HS-27A (cell line): ENCODE measurements at places on chromosomes 3 and 15.
A peak's percentile ranks its signal among the peaks of the same experiment; 100 is the strongest.

DNA sequence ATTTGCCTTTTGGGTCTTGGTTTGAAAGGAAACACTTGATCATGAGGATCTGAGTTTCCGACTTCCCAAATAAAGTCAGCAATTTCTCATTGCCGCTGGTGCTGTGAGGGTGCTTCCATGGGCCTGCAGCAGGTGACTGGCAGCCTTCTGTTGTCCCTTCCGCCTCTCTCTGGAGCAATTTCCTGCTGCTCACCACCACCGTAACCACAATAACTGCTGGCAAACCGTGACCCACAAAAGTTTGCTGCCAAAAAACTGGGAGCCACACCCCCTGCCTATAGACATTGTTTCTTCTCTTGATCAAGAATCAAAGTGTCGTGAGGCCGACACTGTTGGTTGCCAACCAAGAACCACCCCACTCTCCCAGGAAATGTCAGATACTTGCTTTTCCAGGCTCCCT, 164.0 kb downstream of the NR2F2 start:
- DNase-seq, result no peak

- no peak for DNase-seq
These were observed 27.6 kb upstream of the CNBP start for GRCh38 chr3:129211345-129211744.

GRCh38 chr3:195806916-195807231, 4.9 kb downstream of the MUC4 start:
- DNase-seq, result no peak

- no peak for DNase-seq
These were observed 85.1 kb upstream of the TSEN2 start for GRCh38 chr3:12399226-12399625.

GRCh38 chr3:55631766-55632331, 144.7 kb upstream of the WNT5A start:
- no peak for DNase-seq

GRCh38 chr3:189301479-189301878, 129.7 kb downstream of the TPRG1 start:
- DNase-seq, result no peak

DNA sequence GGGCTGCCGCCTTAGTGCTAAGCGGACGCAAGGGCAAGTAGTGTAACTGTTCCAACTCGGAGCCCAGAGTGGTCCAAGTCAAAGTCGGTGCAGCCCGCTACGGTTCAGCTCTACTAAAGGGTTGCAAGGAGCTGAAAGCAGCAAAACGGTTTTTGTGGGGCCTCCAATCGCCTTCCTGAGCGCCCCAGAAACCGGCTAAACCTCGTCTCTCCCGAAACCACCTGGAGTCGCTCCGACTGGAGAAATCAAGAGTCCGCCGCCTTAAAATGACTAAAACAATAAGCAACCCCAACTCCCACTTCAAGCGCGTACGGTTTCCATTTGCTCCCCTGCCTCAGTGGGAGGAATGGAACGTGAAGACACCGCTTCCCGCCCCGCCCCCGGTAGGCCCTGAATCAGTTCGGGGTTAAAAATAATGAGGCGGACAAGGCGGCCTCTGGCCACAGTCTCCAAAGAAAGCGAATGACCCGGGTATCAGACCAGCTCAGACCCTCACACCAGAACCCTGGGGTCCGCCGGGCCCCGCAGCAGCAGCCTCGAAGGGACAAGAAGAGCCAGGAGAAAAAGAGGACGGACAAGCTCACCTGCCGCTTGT, 401 bp downstream of the SEC11A start:
- no peak for DNase-seq

- DNase-seq, result no peak
These were observed 126.2 kb upstream of the PTX3 start for GRCh38 chr3:157310329-157311052.

DNA sequence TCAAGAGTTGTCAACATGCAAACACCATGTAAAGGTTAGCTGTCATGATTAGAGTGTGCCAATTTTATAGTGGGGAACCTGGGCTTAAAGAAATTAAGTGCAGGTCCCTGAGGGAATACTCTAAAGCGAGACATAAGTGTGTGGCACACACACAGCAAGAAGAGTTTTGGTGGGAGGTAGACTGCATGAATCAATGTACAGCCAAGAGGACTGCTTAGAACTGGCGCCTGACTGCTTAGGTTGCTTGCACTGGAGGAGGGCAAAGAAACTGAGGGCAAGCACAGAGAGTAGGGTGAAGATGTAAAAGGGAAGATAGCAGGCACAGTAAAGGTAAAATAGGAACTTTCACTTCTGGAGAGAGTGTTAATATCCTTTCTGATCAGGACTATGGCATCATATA, 184.9 kb downstream of the SOX2 start:
- DNase-seq, result no peak

GRCh38 chr3:43071313-43071893, 34.5 kb downstream of the POMGNT2 start:
- DNase-seq, result no peak

DNA sequence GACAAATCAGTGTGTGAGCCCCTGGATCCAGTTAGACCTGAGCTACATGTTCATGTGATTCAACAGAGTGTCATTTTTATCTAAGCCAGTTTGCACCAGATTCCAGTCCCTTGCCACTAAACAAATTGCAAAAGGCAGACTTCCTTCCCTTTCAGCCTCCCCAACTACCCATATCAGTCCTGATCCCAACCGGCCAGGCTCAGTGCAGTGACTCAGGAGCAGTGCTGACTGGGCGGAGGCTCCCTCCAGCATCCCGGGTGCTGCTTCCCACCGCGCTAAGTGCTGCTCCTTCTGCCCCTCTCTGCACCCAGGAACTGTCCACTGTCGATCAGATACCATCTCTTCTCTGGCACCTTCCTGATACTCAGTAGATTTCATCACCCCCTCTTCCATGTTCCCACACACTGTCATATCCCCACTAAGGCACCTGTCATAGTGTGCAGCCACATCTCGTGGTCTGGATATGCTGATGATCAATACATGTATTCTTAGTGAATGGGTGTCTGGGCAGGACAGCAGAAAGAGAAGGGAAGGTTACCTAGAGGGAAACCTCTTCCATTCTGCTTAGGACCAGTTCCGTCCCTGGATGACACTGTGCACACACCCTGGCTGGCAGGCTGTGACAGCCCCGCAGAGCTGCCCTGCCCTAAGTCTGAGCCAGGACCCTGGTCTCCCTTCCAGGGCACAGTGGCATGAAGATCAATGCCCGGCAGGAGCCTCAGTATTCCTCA, 108.8 kb upstream of the RAD18 start:
- no peak for DNase-seq

DNA sequence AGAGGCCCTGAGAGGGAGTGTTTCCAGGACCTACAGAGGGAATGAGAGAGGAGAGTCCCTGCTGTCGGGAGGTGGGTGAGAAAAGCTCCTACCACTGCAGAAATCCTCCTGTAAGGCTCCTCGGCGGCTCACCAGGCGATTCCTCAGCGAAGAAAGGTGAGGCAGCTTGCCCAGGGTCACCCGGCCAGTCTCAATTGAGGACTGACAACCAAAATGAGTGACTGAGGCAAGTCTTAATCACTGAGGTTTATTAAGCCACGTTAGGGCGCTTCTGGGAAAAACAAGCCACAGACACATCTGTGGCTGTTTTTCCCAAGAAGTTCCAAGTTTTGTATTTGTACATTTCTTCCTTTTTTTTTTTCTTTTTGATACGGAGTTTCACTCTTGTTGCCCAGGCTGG, 48.5 kb downstream of the ZDHHC19 start:
- DNase-seq, result no peak

DNA sequence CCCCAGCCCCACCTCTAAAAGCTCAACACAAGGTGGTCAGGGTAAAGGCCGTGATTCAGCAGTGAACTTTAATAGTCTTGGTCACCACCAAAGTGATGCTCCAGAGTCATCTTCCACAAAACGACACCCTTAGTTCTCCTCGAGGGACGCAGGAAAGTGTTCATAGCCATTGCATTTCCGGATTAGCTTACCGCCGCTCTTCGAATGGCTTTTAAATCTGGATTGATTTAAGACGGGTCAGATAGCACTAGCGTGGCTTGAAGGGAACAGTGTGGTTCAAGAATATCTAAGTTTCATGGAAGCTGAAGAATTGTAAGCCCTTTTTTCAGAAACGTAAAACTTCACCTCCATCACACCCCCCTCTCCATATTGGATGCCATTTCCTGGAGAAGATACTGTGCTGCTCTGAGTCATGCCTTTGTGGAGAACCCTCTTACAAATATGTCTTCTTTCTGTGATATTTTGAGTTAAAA, 829 bp downstream of the RNF7 start:
- DNase-seq, result peak; percentile 15

DNA sequence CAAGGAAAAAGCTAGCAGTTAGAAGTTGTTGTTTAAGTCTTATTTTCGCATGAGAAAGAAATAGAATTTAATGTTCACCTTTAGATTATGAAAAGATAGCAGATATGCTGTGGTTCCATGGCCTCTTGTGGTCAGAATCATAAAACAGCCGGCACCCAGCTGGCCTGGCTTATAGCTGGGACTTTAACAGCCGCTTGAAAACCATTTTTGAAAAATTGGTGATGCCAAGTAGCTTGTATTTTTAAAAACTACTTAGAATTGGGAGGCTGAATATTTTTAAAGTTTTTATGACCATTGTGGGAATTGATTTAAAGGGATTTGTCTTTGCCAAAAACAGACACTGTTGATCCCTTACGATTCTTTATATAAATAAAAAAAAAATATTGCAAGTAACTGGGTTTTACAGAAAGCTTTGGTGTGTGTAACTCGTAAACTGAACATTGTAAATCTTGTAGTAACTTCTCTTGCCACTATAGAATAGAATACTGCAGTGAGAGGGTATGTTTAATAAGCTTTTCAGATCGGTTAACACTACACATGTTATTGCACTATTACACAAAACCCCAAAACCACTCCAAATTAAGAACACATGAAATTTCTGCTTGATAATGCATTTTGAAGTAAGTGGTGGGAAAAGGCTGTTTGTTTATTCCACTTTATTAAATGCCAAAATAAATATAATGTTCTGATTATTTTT, 6.6 kb downstream of the ARRDC4 start:
- no peak for DNase-seq

DNA sequence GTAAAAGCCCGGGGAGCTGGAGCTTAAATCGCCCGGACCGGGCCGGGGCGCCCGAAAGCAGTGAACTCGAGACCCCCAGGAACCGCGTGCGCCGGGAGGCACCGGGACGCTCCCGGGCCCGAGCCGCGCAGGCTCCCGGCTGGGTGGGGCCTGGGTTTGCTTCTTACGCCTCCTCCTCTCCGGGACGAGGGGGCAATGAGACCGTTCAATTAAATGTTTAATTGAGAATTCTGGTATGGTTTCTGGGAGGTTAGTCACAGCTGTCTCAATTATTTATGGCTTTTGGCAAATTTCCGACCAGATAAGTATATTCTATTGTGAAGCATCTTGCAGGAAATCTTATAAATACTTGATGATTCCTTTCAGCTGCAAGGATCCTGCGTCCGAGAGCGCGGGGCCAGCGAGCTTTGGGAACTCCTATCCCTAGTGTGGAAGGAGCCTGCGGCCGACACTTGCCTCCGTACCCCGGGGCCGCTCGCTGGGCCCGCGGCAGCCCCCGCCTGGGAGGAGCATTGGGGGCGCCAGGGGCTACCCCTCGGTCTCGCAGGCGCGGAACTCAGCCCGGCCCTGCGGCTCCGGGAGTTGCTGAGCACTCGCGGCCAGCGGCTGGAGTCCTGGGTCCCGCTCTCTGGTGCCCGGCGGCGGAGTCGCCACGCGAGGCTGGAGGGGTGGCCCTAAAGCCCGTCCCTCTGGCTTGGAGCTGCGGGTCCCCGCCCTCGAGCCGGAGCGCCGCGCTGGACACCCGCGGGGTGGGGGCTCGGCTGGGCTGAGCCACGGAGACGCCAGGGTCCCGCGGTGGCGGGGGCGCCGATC, 10.3 kb downstream of the ISL2 start:
- no peak for DNase-seq

- no peak for DNase-seq
These were observed 486.1 kb upstream of the GOLIM4 start for GRCh38 chr3:168581771-168582225.

DNA sequence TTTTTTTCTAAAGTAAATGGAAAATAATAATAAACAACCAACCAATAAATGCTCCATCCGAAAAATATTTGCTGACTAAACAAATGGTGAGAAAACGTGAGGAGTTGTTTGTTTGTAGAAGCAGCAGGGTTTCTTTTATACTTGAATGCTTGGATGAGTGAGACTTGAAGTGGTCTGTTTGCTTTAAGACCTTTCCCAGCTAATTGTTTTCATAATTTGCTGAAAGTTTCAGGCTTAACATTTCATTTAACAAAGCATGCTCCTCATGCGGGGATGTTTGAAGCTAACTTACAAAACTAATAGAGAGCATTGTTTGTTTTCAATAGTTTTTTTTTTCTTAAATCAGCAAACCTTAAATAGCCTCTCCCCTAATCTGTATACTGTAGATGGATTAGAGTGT, 484.6 kb downstream of the ROBO2 start:
- no peak for DNase-seq

- no peak for DNase-seq
These were observed 54.4 kb downstream of the ROPN1B start for GRCh38 chr3:126023390-126023789.

DNA sequence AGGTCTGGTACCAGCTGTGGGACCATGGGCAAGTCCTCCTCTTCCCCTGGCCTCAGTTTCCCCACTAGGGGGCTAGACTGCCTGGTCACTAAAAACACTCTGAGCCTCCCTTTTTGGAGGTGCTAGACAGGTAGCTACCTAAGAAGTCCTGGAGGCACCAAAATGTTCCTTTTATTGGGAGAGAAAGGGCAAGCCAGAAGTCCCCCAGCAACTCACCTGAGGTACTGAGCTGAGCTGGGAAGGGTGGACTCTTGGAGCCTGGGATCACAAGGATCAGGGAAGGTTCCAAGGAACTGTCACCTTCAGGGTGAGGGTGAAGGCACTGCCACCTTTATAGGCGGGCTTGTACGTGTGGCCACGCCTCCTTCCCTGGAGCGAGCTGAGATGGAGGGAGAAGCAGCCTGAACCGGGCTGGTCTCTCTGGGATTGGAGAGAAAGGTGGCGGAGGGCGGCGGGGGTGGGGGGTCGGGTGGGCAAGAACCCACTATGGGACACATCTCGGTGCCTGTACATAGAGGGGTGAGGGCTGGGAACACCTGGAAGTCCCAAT, at the start of gene CYP1A1:
Gene CYP1A1, minus strand, starts transcription at position 304 of the 550 bp plus-strand sequence. CDS start 2,431 bp downstream, outside the sequence.
- DNase-seq, result no peak

- no peak for DNase-seq
These were observed 14.5 kb downstream of the CAND2 start for GRCh38 chr3:12810961-12811360.

- DNase-seq, result no peak
These were observed 45.1 kb downstream of the RAB11A start for GRCh38 chr15:65914386-65914785.

- no peak for DNase-seq
These were observed 1.4 kb downstream of the SLTM start for GRCh38 chr15:58931987-58932588.

- no peak for DNase-seq
These were observed 12.8 kb downstream of the VILL start for GRCh38 chr3:38003371-38003816.

DNA sequence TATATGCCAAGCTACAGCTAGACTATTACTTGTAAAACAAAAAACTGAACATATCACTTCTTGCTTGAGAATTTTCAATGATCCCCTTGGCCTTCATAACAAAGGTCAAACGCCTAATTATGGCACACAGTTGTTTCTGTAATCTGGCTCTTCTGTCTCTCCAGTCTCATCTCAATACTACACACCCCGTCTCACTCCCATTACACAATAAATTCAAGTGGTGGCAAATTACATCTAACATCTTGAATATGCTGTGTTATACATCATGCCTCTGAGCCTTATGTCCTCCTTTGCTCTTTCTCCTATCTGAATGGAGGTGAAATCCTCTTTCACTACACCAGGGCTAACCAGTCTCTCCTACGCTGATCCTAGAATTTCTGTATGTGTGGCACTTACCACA, 140.4 kb downstream of the TBL1XR1 start:
- no peak for DNase-seq
